Left kidney (tissue), 8 donors: ENCODE measurements at places on chromosomes 7 and 10. TPM values are rescaled to one million over a fixed set of nuclear protein-coding genes. Genes with fewer than 3 reads are reported as not detected.

TMEM178B gene
- 0.52 TPM for polyA plus RNA-seq

ACTL6B gene
- polyA plus RNA-seq: not detected

RBM48 gene
- polyA plus RNA-seq: 20.3 TPM

PON1 gene
- polyA plus RNA-seq: 0.33 TPM

XRCC2 gene
- polyA plus RNA-seq: 14.9 TPM

SLC29A4 gene
- polyA plus RNA-seq: 17.1 TPM

EEF1AKMT2 gene
- polyA plus RNA-seq: 48.0 TPM

EVX1 gene
- polyA plus RNA-seq: 0.07 TPM
